ENCODE measurements at places on chromosomes 1 and 21.
A peak's percentile ranks its signal among the peaks of the same experiment; 100 is the strongest.

DNA sequence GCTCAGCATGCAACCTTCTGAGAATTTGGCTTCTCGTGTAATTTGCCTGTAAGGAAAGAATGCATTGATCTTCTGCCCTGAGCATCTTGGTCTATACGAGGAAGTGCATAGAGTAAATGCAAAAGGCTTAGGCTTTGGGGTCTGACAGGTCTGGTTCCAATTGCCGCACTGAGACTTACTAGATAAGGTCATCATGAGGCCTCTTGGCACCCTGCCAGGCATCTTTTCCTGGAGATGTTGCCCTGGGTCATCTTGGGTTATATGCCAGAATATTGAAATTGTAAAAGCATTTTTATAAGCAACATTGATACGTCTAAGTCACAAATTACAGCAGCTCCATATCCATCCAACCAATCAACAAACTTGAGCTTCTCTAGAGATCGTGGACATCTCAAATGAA, 108.8 kb upstream of the WARS2 start:
- no peak for DNase-seq

GRCh38 chr1:245046769-245047168, 108.0 kb upstream of the KIF26B start:
- DNase-seq, result no peak

GRCh38 chr1:193456811-193457280, 270.4 kb upstream of the B3GALT2 start:
- peak; percentile 2 for DNase-seq

DNA sequence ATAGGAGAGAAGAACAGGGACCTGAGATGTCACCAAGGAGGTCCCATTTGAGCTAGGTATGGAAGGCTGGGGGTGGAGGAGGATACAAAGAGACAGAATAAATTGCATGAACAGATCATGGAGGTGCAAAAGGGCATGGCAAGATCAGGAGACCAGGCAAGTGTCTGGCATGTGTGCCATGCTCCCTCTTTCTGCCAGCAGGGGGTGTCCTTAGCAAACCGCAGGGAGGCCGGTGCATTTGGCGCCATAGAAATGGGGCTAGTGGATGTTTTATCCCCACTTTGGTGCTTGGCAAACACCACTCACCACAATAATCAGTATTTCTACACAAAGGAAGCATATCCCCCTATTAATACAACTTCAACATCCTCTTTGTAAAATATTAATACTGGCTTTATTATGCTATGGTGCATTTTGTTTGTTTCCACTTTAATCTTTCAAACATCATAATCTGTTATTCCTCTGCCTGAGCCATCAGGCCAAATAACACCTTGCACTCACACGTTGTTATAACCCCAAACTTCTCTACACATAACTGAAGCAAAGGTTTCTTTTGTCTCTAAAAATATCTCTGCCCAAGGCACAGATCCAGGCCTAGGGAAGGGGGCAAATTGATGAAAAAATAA, 25.9 kb downstream of the S100A6 start:
- peak; percentile 39 for DNase-seq

DNA sequence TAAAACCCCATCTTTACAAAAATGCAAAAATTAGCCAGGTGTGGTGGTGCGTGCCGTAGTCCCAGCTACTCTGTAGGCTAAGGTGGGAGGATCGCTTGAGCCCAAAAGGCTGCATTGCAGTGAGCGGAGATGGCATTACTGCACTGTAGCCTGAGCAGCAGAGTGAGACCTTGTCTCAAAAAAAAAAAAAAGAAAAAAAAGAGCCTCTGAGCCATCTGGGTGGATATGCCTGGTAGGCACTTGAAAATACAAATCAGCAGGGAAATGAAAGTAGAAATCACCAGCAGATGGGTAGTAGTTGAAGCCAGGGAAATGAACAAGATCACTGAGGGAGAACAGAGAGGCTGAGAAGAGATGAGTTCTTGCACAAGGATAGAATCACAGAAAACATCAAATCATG, 131.0 kb upstream of the HMCN1 start:
- no peak for DNase-seq

GRCh38 chr1:233615571-233615970, 1.7 kb downstream of the KCNK1 start:
- no peak for DNase-seq

GRCh38 chr1:233113009-233113879, 162.8 kb downstream of the NTPCR start:
- peak; percentile 95 for DNase-seq

DNA sequence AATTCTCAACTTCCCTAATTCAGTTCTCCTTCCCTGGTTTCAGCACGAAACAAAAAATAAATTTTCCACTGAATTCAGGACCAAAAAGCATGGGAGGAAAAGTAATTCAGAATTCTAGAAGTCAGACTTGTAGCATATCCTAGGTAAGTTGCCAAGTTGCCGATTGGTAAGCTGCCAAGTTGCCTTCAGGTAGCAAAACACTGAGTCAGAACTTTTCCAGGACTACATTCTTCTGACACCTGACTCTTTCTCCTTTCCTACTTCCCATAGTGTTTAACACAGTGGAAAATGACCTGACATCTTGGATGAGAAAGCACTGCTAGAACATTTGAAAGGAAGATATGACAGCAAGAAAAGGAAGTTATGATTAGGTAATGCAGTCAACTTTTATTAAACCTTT, 322.8 kb downstream of the SPATA17 start:
- peak; percentile 4 for DNase-seq

- peak; percentile 48 for DNase-seq
Observed at GRCh38 chr1:230231774-230232145, 164.7 kb downstream of the GALNT2 start.

- no peak for DNase-seq
Observed at GRCh38 chr1:91398291-91398690, 6.3 kb downstream of the HFM1 start.

DNA sequence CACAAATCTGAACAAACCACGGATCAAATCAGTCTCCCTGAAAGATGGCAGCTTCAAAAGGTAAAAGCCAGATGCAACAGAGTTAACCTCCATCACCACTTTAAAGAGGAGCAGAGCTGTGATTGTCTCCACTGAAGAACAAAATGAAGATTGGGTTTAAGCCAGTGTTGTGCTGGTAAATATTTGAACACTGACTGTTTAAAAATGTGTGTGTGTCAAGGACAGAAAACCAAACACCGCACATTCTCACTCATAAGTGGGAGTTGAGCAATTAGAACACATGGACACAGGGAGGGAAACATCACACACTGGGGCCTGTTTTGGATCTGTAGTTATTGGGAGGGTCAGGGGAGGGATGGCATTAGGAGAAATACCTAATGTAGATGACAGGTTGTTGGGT, 83.9 kb downstream of the ST6GALNAC5 start:
- DNase-seq, result no peak

- DNase-seq, result peak; percentile 65
Observed at GRCh38 chr1:32345289-32345827, 9.3 kb upstream of the MARCKSL1 start.

- DNase-seq, result no peak
Observed at GRCh38 chr1:43302201-43302600, 1.4 kb downstream of the TIE1 start.

GRCh38 chr1:164712131-164713036, 153.4 kb downstream of the PBX1 start:
- no peak for DNase-seq

DNA sequence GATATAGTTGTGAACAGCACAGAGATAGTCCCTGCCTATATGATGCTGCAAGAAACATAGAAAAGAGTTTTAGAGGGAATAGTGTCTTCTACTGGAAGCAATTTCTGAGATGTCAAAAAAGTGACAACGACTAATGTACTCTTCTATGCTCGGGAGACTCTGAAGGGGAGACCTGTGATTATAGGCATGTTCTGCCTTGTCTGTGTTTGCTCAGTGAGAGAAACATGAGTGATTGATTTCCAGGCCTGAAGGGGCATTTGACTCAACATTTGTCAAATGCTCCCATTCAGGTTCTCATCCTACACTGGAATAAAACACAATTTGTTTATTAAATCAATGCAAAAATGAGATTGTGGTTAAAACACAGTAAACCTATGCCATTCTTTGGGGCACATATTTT, 131.8 kb downstream of the CTH start:
- DNase-seq, result no peak

DNA sequence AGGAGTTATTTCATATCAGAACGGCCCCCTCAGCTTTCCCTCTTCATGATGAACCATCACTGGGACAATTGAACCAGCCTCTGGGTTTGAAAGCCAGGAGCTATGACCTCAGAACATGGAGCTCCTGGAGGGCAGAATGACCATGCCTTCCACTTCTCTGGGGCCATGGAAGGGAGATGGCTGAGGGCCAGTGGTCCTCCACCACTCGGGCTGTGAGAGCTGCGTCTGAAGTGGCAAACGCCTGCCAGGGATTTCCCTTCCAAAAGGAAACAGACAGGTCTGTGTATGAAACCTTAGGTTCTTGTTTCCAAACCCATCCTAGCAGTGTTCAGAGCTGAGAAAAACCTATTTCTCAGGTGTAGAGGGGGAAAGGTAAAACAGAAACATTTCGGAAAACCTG, 22.5 kb downstream of the PKP1 start:
- no peak for DNase-seq

DNA sequence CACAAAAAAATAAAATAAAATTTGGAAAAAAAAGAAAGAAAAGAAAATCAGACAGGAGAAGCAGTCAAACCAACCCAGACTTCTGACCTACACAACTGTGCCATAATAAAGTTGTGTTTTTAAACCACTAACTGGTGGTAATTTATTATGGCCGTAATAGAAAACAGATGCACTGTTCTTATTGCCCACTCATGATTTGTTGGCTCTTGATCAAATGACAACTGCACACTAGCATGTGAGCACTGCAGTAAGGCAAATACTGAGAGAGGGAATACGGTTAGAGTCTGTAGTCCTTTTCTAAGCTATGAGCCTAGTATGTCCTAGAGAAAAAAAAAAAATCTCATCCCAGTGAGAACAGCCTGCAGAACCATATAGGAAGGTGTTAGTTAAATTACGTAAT, 61.2 kb upstream of the TNR start:
- DNase-seq, result no peak

- DNase-seq, result no peak
Observed at GRCh38 chr1:234549447-234550021, 60.4 kb downstream of the IRF2BP2 start.

GRCh38 chr1:51616490-51616889, 402 bp upstream of the OSBPL9 start:
- DNase-seq, result no peak

DNA sequence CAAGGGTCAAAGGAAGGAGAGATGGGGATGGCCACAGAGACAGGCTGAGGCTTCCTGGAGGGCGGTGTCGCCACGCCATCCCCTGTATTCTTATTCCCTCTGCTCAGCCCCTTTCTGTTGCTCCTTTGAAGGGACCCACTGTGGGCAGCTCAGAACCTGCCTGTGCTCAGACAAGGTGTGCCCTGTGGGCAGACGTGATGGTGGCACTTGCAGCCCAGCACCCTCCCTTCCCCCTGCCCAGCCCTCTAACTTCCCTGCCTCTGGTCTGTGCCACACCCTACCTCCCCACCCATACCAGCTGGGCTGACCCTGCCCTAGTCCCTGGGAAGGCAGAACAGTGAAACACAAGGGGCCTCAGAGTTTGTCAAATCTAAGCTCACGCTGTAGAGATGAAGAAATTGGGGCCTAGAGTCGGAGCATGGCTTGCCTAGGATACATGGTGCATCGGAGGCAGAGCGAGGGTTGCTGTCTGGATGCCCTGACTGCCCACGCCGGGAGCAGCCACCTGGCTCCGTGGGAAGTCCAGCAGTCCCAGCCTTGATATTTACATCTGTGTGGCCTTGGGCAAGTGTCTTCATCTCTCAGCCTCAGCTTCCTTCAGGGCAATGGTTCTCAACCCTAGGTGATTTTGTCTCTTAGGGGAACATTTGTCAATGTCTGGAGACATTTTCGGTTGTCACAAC, 68.6 kb upstream of the RUNX3 start:
- no peak for DNase-seq

DNA sequence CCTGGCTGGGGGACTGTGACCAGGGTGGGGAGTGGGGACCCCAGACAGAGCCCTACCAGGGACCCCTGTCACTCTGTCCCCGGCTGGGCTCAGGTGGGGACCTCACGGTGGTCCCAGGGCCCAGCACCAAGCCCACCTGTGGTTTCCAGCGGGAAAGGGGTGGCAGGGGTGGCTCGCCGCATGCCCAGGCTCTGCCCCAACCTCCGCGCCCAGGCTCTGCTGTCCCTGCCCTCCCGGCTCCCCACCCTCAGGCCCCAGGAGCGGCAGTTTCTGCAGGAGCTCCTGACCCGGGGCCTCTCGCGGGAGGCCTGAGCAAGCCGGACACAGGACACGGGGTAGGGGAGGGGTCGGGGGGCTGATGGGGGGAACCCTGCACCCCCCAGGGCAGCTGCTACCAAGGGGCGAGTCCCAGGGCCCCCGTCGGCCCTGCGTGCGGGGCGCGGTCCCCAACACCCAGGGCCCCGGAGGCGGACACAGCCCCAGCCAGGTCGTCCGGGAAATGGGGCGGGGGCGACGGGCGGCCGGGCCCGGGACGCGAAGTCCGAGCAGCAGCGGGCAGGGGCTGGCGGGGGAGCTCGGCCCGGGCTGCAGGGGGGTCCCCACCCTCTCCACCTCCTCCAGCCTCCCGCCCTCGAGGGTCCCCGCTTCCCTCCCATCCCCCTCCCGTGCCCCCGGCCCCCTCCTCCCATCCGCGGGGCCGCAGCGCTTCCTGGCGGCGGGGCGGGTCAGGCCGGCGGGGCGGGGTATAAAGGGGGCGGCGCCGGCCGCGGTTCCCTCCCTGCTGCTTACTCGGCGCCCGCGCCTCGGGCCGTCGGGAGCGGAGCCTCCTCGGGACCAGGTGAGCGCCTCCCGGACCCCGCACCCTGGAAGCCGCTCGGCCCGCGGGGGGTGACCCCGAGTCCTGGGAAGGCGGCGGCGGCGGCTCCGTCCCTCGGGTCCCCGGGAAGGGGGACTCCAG, at the start of gene COL6A2:
TSS of gene COL6A2 (plus strand) at position 777 of the 958 bp plus-strand sequence.
- DNase-seq, result peak; percentile 89

GRCh38 chr1:203934651-203935050, 73.3 kb downstream of the SNRPE start:
- no peak for DNase-seq

DNA sequence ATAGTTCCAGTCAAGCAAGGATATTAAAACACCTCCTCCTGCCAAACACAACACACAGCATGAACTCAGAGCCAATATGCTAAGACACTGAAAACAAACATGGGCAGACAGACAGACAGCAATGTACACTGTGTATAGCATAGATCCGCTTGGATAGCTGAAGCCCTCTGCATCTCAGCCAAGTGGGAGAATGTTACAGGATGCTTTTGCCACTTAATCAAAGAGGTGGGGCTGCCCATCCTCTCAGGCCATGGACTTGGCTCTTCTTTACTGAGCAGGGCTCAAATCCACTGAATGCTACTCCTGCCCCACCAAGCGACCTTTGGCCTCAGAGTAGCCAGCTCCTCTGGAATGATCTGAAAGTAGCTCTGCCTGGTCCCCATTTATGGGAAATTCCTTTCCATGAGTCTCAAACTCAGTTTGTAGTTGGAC, 64.7 kb upstream of the NGF start:
- peak; percentile 34 for DNase-seq
